ENCODE measurements at places on chromosomes 2 and 18. TPM values are rescaled to one million over a fixed set of nuclear protein-coding genes. Genes with fewer than 3 reads are reported as not detected.

LYPD6 gene
- total RNA-seq, result 0.07 TPM

ZSCAN30 gene
- 0.71 TPM for total RNA-seq

CCDC74A gene
- 14.2 TPM for total RNA-seq

GFPT1 gene
- 26.2 TPM for total RNA-seq

DNER gene
- total RNA-seq, result 7.0 TPM

CCDC74B gene
- 7.5 TPM for total RNA-seq

LHCGR gene
- not detected for total RNA-seq

ZSWIM2 gene
- not detected for total RNA-seq

SFTPB gene
- total RNA-seq, result 0.37 TPM

FBXO15 gene
- total RNA-seq, result 1.6 TPM

RND3 gene
- 75.4 TPM for total RNA-seq

SP100 gene
- total RNA-seq, result 26.5 TPM
